ENCODE measurements at places on chromosomes 2 and 18. TPM values are rescaled to one million over a fixed set of nuclear protein-coding genes. Genes with fewer than 3 reads are reported as not detected.
A peak's percentile ranks its signal among the peaks of the same experiment; 100 is the strongest.

Gene SKA1
- 2.6 TPM for total RNA-seq

Gene SNORC
- 3.1 TPM for total RNA-seq

Gene INPP5D
- 14.7 TPM for total RNA-seq

Gene MAP3K20
- 41.2 TPM for total RNA-seq

Gene MATN3
- 13.3 TPM for total RNA-seq

Gene UGT1A5
- total RNA-seq: not detected

Gene SH3RF3
- 7.3 TPM for total RNA-seq

Gene HOXD1
- not detected for total RNA-seq

DNA sequence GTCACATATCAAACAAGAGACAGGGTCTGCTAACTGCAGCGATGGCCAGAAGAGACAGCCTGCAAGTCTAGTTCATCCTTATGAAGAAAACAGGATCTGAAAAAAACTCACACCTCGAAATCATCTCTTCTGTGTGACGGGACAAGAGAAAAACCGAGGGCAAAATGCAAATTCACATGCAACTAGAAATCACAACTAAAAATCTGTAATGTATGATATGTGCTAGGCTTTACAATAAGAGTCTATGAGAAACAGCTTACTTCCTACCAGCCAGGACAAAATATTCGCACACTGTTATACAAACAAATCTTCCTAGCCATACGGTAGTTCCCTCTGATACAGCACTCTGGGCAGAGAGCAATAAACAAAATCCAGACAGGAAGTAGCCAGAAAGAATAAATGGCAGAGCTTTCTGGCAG is 48.8 kb downstream of the ANKRD44 start:
- DNase-seq: peak; percentile 9

GRCh38 chr18:52624702-52625101 is 284.7 kb downstream of the DCC start:
- DNase-seq: no peak

DNA sequence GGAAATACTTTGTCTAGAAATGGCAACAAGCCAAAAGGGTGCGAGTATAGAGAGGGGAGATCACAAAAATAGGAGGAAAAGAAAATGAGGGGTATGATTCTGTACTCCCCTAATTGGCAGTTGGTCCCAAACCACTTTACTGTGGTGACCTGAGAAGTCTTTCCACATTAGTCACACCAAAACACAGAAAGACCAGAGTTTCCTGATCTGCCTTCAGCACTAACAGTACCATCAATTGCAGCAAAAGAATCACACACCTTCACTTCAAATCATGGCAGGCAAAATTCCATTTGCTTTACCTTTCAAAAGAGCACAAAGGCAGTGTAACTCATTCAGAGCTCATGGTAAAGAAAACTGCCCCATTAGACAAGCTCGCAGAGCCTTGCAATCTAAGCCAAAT is 86.8 kb downstream of the ALK start:
- DNase-seq: peak; percentile 79

- no peak for DNase-seq
Measured at GRCh38 chr2:396903-397302, 109.0 kb upstream of the ALKAL2 start.

DNA sequence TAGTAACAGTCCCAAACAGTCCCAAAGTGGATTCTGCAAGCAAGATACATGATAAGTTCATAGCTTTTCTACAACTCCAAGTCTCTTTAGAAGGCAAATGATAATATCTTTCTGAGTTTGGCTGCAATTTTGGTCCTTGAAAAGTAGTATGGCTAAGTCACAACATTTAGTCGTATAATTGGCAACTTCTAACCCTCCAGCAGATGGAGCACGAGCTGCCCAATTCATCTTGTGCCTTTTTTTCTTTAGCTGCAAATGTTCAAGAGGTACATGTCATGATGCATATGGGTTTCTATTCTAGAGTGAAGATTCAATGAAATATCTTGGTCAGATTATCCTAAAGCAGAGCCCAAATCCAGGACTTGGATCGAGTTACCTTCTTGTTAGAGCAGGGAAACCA is 127.0 kb upstream of the KLHL14 start:
- no peak for DNase-seq

DNA sequence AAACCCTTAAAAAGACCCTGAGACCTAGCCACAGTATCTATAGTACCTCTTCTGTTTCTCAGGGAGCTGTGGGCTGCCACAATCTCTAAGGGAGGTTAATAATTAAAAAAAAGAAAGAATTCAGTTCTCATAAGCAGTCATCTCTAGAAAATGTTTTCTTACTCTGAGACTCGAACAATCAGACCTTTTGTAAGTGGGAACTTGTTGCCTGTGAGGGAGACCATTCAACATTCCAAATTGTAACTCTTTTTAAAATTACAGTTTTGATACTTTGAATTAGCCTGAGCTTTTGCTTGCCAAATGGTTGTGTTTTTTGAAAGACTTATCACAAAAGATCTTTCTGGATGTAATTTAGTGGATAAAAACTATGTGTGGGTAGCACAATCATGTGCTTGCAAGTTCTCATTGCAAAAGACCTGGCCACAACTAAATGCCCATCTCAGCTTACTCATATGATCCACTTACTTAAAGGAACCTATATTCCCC is 33.3 kb downstream of the IL1R2 start:
- peak; percentile 85 for DNase-seq

- DNase-seq: no peak
Measured at GRCh38 chr18:40921845-40922629, 1033.0 kb upstream of the PIK3C3 start.

- no peak for DNase-seq
Measured at GRCh38 chr2:6723865-6724604, 141.7 kb downstream of the CMPK2 start.

- no peak for DNase-seq
Measured at GRCh38 chr18:59592624-59593023, 104.6 kb downstream of the CCBE1 start.

GRCh38 chr2:47336259-47337238 is 66.4 kb upstream of the MSH2 start:
- DNase-seq: no peak

GRCh38 chr2:72183466-72183865 is 35.8 kb upstream of the CYP26B1 start:
- DNase-seq: no peak

DNA sequence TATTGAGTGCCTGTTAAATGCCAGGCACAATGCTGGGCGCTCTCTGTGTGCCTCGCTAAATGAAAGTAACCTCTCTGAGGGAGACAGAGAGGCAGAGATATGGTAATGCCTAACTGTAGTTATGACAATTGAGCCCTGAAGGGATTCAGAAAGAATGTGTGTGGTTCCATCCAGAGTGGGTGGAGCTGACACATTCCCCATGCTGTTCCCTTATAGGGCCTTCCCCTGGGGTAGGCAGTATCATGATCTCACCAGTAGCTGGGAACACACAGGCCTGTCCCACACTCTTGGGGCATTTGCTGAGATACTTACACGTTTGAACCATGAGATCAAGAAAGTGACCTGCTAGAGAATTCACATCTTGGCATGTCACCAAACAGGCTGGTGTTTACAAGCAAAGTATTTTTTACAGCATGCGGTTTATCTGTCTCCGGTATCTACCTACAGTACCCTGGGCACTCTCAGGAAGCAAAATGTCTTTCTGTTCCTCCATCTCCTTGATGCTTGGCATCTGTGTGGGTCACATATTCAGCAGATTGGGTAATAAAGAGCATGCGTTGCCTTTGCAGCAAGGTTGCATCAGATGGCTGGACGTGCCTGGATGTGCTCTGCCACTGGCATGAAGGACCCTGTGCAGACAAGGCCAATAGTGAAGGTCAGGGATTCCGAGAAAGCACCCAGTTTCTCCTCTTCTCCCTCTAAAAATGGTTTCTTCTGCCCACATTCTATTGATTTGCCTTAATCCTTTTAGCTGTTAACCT is 9.4 kb downstream of the CTIF start:
- DNase-seq: peak; percentile 85

DNA sequence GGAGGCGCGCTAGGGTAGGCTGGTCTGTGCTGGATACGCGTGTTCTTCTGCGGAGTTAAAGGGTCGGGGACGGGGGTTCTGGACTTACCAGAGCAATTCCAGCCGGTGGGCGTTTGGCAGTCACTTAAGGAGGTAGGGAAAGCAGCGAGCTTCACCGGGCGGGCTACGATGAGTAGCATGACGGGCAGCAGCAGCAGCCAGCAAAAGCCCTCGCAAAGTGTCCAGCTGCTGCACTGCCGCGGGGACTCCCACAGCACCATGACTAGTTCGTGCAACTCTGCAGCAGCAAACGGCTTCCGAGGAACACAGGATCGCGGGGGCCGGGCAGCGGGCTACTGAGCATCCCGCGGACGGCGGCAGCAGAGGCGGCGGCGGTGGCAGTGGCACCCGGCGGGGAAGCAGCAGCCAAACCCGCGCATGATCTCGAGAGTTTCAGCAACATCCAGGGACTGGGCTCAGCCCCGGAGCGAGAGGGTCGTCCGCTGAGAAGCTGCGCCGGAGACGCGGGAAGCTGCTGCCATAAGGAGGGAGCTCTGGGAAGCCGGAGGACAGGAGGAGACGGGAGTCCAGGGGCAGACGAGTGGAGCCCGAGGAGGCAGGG is 368 bp downstream of the TMEFF2 start:
- peak; percentile 22 for DNase-seq

DNA sequence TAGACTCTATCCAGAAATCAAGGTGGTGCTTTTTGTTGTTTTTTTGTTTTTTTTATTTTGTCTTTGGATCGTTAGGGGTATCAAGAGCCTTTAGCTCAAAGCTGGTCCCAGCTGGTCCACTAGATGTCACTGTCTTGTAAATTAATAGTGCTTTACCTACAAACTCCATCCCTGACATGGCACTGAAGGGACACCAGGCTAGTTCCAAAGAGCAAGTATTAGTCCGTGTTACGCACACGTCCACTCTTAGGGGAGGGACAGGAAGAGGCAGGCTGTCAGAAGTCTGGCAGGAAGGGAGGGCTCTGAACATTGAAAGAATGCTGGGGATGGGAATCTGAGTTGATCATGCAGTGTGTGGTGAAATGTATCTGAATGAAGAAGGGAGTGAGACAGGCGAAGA is 85.9 kb upstream of the CCBE1 start:
- peak; percentile 40 for DNase-seq

- DNase-seq: no peak
Measured at GRCh38 chr18:71327850-71328249, 1039.0 kb downstream of the SOCS6 start.

- no peak for DNase-seq
Measured at GRCh38 chr2:155404433-155405002, 706.0 kb downstream of the KCNJ3 start.

DNA sequence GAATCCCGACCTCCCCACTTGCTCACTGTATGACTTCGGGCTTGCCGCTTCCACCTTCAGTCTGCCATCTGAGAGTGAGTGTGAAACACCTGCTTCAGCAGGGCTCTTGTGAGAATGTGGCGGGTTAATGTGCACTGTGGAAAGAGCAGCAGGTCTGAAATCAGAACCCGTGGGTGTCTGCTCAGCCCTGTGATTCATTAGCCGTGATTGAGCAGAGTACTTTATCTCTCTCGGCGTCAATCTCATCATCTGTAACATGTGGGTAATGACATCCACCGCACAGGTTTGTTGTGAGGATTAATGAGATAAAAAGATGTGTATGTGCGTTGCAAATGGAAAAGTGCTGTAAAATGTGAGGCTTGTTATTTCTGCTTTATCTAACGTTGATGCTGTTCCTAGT is 128.6 kb downstream of the LRATD1 start:
- no peak for DNase-seq

DNA sequence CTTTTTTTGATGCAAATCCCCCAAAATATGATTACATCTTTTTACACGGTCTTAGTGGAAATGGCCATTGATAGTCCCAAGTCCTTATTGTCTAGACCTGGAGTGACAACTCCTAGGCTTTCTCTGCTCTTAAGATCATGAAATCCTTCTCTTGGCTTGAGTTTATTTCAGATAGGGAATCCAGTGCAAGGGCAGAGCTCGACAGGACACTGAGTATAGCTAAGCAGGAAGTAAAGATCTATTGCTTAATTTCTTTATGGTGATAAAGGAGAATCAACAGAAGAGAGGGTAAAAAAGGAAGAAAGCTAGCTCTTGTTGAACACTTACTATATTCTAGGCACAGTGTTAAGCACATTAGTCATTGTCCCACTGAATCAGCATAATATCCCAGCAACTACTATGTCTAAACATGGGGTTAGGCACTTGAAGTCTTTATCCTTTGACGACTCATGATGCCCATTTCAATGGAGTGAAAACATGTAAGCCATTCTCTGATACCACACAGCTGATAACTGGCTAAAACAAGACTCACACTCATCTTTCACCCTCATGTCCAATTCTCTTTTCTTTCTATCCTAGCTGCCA is 74.1 kb upstream of the LRATD1 start:
- DNase-seq: no peak

DNA sequence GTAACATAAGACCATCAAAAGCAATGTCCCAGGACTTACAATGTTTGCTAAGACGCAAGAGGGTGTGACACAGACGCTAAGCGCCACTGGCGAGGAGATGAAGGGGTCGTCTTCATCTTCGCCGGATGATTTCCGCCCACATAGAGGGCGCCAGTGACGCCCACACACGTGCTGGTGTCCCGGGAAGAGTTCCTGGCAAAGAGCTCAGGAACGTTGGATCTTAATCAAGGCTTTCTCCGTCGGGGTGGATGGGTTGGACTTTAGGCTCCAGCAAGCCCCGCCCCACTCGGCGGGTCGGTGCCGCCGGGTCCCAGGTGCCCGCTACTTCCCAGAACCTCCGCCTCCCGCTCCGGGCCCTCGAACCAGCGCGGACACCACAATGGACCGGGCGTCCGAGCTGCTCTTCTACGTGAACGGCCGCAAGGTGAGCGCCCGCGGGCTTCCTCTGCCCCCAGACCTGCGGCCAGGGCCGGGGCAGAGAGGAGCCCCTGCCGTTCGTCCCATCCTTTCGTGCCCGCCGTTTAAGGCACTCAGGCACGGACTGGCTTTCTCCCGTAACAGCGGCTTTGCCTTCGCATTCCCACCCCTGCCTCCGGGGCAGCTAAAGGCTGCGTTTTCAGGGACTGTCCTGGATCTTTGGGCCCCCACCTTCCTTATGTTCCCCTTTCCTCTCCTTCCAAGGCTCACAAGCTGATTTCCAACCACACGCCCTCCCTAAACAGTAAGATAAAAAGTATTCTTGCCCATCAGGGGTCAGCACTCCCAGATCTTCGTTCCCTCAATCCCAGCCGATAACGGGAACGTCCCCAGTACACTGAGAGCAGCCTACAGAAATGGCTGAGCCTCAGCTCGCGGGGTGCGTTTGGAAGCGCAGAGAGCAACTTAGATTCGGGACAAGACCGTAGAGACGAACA is at the start of gene AOX1:
Gene AOX1 (plus strand): TSS at position 285 of the 914 bp plus-strand sequence. CDS start 95 bp downstream, at position 380.
- DNase-seq: peak; percentile 34

GRCh38 chr2:146544701-146545100 is 1300.1 kb upstream of the ACVR2A start:
- peak; percentile 59 for DNase-seq

- peak; percentile 46 for DNase-seq
Measured at GRCh38 chr18:58209326-58209725, 165.3 kb downstream of the NEDD4L start.

GRCh38 chr18:36176177-36176584 is 11.1 kb upstream of the MOCOS start:
- DNase-seq: no peak

All from astrocyte (in vitro differentiated cells and primary cell).